NCI-H2107 (cell line): ENCODE measurements at places on chromosomes 1 and 21.

DNA sequence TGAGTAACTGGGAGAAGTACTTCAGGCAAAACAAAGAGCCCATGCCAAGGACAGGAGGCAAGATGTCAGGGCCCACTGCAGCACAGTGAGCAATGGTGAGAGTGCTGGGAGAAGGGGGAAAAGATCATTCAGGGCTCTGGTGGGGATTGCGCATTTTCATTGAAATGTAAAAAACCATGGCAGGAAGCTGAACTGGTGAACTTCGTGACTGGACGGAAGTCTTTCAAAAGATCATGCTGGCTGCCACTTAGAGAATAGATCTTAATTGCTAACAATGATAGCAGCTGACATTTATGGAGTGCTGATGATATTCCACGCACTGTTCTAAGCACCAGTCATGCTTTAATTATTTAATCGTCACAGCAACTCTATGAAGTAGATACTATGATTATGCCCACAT, 107.0 kb downstream of the TGFBR3 start:
- DNase-seq, result no peak

GRCh38 chr21:31778546-31778945, 46.6 kb upstream of the SCAF4 start:
- no peak for DNase-seq

DNA sequence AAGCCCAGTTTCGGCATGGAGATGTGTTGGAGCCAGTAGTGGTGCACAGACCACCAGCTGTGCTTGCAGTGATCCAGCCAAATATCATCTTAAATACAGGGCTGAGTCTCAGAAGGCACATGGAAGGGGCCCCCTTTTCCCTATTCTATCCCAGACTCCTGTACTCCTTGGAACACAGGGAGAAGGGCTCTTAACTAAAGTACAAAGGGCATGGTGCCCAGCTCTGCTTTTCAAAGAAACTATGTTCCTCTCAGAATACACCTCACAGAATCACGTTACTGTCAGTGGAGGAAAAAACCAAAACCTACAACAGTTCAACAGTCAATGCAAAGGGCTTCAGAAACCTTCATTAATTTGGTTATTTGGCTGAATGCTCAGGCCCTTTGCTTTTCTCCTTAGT, 180.6 kb upstream of the C1orf105 start:
- DNase-seq, result no peak

DNA sequence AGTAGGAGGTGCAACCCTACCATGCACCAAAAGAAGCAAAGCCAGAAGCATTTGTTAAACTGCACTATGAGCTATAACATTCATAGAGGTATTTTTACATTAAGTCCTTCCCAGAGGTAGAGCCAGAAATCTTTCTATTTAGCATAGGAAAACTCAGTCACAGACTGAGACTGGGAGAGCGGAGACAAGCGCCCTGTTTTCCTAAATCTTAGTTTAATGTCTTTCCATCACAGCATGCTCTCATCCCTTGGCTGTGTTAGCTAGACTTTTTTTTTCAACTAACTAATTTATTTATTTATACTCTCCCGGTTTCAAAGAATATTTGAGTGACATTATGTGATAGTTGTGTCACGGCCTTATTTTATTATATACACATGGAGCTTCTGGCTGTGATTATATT, 304.1 kb downstream of the LMX1A start:
- DNase-seq, result no peak
